ENCODE measurements at places on chromosomes 2 and 18.

GRCh38 chr2:57180042-57180567, 866.5 kb upstream of the VRK2 start:
- DNase-seq, result no peak

DNA sequence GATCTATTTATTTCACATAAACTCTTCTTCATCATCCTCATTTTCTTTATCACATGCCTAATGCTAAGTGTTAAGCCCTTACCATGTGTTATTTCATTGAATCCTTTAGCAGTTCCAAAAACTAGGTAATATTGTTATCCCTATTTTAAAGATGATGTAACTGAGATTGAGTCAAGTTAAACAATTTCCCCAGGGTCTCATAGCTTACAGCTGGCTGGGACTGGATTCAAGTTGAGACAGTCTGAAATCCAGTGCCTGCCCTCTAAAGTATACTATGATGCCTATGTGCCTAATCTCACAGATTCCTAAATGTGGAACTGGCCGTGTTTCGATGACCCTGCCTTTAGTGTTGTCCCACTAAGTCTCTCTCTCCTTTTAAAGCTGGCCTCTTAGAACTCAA, 108.5 kb downstream of the MAP2 start:
- DNase-seq, result no peak

DNA sequence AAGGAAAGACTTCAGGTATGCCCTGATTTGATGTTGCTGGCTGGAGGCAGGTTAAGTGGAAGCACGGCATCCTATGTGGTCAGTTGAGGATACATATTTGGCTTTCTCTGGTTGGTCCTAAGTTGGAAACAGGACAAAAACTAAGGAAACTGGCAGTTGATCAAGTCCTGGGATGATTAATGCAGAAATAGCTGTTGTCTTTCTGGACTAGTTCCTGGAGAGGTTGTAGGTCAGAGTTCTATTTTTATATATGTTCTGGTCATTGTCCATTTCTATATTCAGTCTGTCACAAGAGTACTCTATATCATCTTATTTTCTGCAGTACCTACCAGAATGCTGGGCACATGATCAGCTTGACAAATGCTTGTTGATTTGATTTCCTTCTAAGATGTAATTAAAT, 4.0 kb upstream of the SLC35F5 start:
- DNase-seq, result no peak

DNA sequence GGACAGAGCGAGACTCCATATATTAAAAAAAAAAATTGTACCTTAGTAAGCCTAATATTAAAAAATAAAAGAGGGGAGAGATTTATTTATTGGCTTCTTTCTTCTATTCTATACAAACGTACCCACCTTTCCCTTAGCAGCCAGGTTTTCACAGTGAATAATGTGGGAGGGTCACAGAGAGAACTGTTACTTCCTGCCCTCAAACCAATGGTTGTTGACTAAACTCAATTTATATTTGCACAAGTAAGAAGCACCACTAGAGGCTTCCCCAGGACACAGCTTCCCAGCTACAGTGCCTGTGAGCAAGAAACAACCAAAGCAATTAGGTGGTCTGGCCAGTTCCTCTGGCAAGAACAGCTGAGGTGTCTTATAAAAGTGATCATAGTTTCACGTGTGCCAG, 28.9 kb upstream of the GALR1 start:
- no peak for DNase-seq

DNA sequence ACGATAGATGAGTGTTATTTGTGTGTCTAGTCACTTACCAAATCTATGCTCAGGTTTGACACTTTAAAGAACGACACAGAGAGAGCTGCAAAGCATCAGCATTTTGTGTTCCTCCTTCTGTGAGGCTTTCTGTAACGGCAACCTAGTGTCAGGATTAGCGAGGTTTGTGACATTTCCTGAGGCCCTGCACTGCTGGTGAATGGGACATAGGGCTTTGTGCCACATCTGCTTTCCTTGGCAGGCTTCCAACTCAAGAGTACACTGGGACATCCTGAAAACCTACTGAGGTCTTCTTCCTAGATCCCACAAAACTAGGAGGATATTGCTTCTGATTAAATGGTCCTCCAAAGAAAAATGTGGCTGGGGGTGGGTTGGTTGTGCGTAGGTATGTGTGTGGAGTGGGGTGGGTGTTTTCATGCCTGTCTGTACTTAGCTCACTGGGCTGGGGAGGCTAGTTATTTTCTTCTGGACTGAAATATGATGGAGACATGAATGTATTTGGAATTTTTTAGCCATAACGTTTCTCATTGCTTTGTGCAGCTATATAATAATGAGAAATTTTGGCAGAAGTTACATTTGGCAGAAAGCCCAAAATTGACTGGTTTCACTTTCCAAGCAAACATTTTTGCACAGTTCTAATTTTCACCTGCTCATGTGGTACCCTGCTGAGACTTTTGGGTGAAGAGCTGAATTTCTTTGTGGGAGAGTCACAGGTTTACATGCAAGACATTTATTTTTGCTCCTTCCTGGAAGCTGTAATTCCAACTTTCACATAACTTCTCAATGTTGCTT, 308.4 kb downstream of the XIRP2 start:
- no peak for DNase-seq

DNA sequence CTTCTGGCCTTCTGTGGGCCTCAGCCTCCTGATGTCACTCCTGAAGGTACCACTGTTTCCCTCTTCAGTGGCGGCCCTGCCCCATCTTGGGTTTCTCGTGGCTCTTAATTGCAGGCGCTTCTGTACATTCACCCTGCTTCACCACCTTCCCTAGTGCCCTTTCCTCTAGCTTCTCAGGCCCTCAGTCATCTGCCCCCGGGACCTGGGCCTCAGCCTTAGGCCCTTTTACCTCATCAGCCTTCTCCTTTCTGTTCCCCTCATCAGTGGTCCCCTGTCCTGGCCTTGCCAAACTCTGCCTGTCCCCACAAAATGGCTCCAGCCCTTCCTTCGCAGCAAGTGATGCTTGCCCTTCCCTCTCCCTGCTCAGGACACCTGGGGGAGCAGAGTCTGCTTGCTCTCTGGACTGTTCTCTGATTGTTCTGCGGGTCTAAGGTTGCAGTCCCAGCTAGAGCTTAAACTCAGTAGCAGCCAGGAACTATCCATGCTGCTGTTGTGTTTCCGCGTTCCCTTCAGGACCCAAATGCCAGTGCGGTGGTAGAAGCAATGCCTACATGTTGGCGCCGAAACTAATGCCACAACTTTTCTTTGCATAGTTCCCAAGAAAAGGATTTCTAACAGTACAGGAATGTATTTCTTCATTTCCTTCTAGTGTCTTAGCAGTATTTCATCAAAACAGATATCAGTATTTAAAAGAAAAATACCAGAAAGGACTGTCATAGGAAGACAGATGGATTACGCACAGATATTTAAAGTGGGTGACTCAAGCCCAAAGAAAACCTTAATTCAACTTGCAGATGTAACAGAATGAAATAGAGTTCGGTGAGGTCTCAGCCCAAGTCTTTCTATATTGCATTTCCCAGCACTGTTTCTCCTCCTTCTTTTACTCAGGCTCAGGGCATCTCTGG, 7.5 kb downstream of the ASB1 start:
- no peak for DNase-seq

- DNase-seq, result peak; percentile 74
These were observed 48.1 kb downstream of the PKDCC start for GRCh38 chr2:42095923-42096408.

DNA sequence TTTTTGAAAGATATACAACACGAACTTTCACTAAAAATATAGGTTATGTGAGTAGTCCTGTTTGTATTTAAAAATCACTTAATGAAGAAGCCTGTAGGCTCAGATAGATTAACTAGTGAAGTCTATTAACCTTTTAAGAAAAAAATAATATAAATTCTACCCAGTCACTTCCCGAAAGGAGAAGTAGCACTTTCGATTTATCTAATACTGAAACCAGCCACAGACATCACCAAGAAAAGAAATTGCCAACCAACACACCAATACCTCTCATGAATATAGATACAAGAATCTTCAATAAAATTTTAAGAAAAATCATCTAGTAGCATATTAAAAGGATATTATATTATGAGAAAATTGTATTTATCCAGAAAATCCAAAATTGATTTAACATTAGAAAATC, 160.5 kb downstream of the GALNT13 start:
- no peak for DNase-seq

- DNase-seq, result no peak
These were observed 11.4 kb upstream of the ARHGAP25 start for GRCh38 chr2:68723181-68723580.

All from globus pallidus (tissue), 1 donor.